ENCODE measurements at places on chromosomes 2 and 18.

GRCh38 chr2:239274391-239275043 lies 126.3 kb downstream of the HDAC4 start:
- no peak for DNase-seq

DNA sequence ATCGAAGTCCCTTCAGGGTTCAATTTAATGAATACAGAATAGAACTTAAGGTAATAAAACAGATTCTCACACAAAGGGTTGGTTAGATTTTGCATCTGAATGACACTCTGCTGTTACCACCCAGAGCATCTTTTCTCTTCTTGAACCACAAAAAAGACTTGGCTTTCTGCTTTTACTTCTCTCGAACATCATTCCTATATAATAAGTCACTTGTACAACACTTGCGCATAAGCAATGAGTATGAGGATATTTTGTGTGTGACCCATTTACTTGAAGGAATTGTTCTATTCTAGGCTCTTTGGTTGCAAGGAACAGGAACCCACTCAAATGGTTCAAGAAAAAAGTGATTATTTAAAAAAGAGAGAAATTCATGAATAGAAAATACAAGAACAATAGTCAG lies 126.2 kb downstream of the NUP35 start:
- DNase-seq: no peak

- no peak for DNase-seq
Measured at GRCh38 chr18:55607773-55608172, 19.8 kb upstream of the TCF4 start.

DNA sequence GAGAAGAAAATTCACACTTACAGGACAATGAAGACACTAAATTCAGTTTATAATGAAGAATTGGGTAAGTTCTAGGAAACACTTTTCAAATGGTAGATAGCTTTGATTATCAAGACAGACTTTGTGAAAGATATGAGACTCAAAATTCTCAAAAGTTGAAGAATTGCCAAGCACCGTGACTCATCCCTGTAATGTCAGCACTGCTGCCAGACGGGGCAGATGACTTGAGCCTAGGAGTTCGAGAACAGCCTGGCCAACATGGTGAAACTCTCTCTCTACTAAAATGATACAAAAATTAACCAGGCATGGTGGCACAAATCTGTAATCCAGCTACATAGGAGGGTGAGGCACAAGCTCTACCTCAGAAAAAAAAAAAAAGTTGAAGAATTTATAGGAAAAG lies 1820.1 kb upstream of the LRRTM1 start:
- no peak for DNase-seq

GRCh38 chr2:231185886-231186285 lies 12.5 kb upstream of the ARMC9 start:
- DNase-seq: no peak

- DNase-seq: no peak
Measured at GRCh38 chr2:125707611-125708010, 948.3 kb upstream of the GYPC start.

DNA sequence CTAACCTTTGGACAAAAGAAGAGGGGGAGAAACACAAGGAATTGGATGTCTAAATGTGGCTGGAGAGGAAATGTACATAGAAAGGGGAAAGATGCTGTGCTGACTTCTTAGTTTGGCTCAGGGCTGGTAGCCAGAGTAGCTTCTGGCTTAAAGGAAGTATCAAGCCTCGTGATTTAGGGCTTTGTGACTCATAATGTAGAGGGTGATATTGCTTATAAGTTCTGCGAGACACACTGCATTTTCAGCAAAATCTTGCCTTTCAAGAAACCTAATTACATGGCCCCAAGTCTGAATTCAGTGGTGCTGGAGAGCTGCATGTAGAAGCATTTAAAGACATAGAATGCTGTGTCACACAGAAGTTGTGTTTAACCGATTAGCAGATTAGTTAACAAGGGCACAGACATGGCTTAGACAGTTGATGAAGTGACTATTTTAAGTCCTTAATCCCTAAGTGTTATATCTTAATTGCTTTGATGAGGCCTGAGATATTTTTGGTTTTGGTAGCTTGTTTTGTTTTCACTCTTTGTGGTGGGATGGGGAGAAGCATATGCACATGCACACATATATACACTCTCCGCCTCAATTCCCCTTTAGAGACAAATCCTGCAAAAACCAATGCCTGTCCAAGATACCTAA lies 66.4 kb downstream of the EPAS1 start:
- DNase-seq: no peak

GRCh38 chr2:40760071-40760666 lies 308.3 kb upstream of the SLC8A1 start:
- peak; percentile 3 for DNase-seq

DNA sequence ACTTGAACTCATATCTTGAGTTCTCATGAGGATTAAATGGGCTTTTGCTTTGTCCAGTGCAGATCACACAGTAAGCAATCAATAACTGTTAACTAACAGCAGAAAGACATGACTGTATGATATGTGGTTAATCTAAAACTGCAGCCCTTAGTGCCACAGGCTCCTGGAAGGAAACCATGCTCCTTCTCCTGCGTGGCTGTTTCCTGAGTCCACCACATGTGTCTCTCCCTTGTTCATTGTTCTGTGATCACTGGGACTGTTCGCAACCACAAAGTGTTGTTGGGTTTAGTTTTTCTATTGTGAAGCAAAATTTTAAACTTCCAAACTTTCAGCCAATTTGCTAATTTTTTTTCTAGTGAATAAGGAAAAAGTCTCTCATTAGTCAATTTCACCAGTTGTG lies 130.9 kb upstream of the PTPRM start:
- no peak for DNase-seq

DNA sequence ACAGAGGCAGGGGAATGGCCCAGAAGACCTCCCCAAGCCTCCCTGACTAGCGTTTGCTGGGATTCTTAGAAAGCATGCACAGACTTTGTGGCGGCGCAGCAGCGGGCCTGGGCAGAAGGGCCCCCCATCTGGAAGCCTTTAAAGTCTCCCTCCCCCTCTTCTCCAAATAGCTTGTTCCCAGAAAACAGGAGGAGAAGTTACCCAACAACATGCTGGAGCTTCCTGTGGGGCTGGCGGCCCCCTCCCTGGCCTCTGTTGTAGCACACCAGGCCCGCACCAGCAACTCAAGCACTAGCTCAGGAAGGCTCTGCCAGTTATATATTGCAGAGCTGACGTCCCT lies 334.8 kb downstream of the DYSF start:
- no peak for DNase-seq

DNA sequence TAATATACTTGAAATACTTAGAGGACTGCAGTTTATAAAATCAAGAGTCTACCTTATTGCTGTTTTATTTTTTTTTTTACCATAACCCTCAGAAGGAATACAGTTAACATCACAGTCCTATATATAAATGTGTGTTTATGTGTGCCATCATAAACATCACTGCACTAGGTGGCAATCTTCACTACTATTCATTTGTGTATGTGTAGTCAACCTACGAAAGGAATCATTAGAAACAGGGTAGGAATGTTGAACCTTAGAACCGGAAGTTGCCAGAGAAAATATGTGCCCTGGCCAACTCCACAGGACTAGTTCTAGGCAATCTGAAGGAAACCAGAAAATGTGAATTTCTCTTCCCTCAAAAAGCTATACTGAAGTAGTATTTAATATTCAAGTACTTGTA lies 3.4 kb downstream of the GEN1 start:
- no peak for DNase-seq

GRCh38 chr2:111113838-111114237 lies 6.9 kb upstream of the BCL2L11 start:
- no peak for DNase-seq

All from thymus (tissue), 14 donors.